SJSA1 (cell line): ENCODE measurements at places on chromosomes 6 and 20.

GRCh38 chr20:23654000-23654399, 16.2 kb upstream of the CST3 start:
- DNase-seq = no peak

- DNase-seq = no peak
These were observed 140.4 kb downstream of the ERMARD start for GRCh38 chr6:169891846-169892245.

GRCh38 chr6:113171882-113172281, 685.3 kb upstream of the MARCKS start:
- no peak for DNase-seq

GRCh38 chr20:45344168-45344860, 3.9 kb downstream of the SDC4 start:
- DNase-seq = peak; percentile 87

DNA sequence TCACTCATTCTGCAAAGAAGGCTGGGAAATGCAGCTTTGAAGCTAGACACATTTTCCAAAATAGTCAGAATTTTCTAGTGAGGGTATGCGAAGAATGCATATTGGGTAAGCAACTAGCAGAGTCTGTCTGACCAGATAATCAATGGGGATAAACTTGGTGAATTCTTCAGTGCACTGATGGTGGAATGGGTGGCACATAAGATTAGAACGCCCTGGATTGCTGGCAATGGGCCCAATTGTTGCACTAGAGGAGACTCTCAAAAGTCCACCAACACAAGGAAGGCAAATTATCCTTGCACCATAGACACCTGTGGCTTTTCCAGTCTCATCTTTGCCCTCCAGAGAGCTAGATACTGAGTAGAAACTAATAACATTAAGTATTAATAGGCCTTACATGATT, 167.6 kb downstream of the PTPRT start:
- DNase-seq = no peak

- peak; percentile 69 for DNase-seq
These were observed 138.4 kb upstream of the TNFAIP3 start for GRCh38 chr6:137728386-137729349.

DNA sequence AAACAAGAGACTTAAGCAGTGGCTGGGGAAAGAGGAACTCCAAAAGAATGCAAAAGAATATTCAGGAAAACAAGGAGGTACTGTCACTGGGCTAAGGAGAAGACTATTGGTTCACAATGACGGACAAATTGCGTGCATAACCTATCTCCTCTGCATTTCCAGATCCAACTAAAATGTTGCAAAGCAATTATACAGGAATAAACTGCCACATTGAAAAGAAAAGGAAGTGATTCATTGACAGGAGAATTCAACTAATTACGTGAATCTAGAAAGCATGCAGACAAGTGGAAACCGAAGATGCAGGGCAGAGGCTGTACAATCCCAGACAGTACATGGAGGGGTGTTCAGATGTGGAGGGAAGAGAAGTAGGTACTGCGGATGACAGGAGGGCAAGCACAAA, 152.8 kb upstream of the RIPOR2 start:
- DNase-seq = no peak

DNA sequence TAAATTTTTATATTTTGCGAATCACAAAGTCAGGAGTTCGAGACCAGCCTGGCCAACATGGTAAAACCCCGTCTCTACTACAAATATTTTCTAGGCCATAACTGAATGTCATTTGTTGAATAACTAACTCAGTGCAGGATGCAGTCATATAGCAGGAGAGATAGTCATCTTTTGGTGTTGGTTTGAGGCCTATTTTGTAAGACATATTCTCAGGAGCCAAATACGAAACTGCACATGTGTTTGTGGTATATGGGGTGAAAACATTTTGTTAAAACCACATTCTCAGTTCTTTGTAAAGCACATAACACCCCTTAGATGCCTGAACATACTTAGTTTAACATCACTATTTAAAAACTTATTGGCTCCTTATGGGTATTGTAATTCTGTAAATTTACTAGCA, 4.7 kb upstream of the ENPP5 start:
- DNase-seq = no peak

- no peak for DNase-seq
These were observed 46.1 kb upstream of the UNC93A start for GRCh38 chr6:167244991-167245390.

DNA sequence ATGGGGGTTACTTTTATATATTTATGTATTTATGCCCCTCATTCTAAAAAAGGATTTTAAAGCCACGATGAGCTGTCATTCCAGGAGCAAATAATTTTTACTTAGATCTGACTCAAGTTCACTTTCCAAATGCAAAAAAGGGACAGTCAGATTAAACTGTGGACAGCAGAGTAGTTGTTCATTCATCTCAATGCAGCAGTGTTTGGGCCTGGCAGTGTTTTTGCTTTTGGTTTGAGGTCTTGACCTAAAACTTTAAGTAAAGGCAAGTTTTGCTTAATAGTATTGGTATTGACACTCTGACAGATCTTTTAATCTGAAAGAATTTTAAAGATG, 13.9 kb downstream of the JARID2 start:
- no peak for DNase-seq

DNA sequence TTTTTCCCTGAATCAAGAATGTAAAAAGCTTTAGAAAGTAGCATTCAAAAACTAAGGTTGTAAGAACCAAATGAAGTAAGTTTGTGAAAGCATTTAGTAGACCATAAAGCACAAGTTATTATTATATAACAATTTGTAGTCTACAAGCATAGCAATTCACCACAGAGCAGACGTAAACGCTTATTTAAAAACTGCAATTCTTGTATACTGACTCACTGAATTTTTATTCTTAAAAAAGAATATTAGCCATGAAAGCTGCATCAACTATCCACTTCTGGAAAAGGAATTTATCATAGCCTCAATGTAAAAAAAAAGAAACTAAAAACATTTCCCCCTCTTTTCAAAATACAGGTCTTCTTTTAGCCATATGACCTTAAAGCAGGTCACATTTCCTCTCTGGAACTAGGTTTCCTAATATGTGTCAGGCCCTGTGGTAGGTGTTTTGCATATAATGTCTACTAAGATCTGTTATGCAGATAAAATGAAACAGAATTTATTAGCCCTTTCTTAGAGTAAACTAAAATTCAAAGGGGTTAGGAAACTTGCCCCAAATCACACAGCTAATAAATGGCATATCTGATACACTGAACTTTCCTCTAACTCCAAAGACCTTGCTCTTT, 2.1 kb downstream of the MAP3K7 start:
- no peak for DNase-seq

DNA sequence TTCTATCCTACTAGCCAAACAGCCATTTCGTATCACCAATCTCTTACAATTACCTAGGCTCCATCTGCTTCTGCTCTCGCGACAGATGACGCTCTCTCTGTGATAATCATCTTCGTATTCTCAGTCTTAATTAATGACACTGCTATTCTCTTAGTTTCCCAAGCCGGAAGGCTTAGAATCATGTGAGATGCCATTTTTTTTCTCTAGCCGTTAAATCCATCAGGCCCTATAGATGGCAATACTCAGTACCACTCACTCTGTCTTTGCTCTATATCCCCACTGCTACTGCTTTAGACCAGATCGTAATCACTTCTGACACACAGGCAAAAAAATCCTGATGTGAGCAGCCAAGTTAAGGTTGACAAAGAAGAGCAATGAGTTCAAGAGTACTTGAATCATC, 2.1 kb upstream of the THEMIS start:
- DNase-seq = no peak

DNA sequence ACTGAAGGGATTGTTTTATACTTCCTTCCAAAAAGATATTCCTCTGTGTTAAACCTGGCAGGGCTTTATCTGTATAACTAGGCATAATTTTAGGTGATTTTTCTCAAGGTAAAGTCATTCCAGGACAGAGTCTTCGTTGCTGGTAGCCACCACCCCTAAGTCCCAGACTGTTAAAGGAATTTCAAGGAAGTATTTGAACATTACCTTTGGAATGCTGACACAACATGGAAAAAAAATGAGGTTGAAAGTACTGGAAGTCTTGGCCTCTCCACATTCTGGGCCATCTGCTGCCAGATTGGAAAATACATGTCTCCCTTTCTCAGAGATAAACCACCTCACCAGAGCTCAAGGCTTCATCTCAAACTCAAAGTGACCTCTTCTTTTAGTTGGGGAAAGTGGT, 27.0 kb upstream of the ETV7 start:
- no peak for DNase-seq

DNA sequence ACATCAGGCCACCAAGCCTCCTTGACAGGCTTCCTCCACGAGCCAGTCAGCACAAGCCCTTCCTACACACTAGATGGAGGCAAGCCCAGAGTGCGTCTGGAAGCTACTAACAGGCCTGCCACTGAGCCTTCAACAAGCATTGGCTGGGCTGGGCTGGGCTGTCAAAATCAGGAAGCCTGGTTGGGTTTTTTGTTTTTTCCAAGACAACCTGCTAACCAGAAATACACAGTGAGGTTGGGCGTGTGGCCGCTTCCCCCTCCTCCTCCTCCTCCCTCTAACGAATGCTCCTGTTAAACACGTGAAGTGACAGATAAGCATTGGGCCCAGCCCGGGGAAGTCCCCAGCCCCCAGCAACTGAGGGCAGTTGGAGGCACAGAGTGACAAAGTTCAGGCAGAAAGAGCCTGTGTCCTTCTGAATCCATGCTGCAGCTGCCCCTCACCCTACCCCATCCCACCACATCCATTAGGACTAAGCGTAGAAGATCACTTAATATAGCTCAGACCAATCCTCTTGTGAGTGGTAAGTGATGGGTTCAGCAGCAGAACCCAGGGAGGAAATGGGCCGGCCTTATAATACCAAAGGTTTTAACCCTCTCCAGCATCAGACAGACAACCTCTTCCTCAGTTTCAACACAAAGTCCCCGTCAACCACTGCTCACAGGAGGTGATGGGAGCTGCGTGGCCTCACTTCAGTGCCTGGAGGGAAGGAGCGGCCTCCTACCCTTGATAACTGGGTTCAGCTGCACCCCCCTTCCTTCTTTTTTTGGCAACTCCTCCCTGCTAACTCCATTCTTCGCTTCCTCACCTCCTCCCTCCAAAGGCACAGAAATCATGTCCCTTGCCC, 1.1 kb downstream of the NFATC2 start:
- DNase-seq = no peak

DNA sequence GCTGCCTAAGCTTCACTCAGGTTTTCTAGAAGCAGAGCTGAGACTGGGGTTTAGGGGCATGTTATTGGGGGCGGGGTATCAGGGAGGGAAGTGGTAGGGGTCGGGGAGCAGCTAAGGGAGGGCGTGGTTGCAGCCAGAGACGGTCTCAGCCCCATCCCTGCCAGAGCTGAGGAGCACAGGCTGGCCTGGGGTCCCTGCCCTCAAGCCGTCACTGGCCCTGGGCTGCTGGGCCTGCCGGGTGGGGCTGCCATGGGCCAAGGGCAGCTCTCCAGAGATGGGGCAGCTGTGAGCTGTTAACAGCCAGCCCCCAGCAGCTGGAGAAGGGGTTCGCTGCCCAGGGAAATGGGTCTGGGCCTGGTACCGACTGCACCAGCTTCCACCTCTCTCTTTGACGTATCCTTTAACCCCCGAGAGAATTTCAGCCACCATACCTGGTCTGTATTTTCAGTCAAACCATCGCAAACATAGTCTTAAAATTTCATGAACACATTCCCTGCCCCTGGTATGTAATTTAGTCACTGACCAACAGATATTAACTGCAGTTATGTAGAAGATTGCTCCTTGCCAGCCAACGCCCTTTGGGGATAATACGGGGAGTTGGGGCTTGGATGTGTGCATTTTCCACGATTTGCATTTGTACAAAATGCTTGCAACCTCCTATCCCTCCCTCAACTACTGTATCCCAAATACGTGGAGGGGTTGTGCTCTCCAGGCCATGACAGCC, 253.4 kb downstream of the TAF4 start:
- no peak for DNase-seq

GRCh38 chr20:25030649-25031207, 27.2 kb downstream of the ACSS1 start:
- DNase-seq = no peak

- DNase-seq = peak; percentile 77
These were observed 11.5 kb upstream of the TMC2 start for GRCh38 chr20:2524709-2525506.

GRCh38 chr20:23095499-23095898, 9.4 kb upstream of the CD93 start:
- no peak for DNase-seq

GRCh38 chr20:49915380-49916145, at the start of gene SPATA2:
Gene SPATA2 (minus strand): TSS chr20:49915529. CDS start chr20:49908490, 7,039 bp downstream.
- peak; percentile 97 for DNase-seq

GRCh38 chr6:111758608-111759329, 114.5 kb downstream of the FYN start:
- no peak for DNase-seq

GRCh38 chr6:35177157-35177556, 36.0 kb upstream of the TCP11 start:
- DNase-seq = no peak

GRCh38 chr6:157648561-157648960, 174.5 kb upstream of the SNX9 start:
- DNase-seq = no peak

- DNase-seq = no peak
These were observed 19.4 kb downstream of the SDHAF4 start for GRCh38 chr6:70586114-70586513.

DNA sequence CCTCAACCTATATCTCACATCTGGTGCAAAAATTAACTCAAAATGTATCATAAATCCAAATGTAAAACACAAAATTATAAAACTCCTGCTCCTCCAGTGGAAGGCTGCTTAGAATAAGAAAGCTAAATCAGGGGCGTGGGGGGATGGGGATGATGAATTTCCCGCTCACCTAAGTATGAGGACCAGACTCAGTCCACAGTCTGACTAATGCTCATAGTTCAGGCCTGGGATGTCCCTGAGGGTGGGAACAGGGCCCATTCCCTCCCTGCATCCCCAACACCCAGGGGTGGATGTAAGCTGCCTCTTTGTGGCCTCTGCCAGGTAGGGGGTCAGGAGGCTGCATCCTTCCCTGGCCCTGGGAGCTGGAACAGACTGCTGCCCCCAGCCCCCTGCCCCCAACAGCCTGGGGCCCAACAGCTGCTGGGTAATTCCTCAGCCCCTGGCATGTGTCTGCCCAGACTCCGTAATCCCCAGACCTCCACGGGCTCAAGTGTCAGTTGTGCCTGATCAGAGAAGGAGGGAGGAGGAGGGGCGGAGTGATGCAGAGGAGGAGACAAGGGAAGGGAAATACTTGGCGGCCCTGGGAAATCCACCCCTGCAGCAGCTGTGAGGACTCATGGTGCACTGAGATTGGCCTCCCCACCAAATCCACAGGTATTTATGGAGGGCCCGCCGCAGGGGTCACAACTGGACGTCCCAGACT, 224.5 kb downstream of the PREX1 start:
- no peak for DNase-seq

GRCh38 chr20:49674383-49675352, 39.0 kb downstream of the B4GALT5 start:
- no peak for DNase-seq

- no peak for DNase-seq
These were observed 83.1 kb upstream of the FOXQ1 start for GRCh38 chr6:1228754-1229191.
